ENCODE measurements at places on chromosomes 5 and 9.

- no peak for DNase-seq
Observed at GRCh38 chr5:1068895-1069719, 42.8 kb downstream of the SLC12A7 start.

DNA sequence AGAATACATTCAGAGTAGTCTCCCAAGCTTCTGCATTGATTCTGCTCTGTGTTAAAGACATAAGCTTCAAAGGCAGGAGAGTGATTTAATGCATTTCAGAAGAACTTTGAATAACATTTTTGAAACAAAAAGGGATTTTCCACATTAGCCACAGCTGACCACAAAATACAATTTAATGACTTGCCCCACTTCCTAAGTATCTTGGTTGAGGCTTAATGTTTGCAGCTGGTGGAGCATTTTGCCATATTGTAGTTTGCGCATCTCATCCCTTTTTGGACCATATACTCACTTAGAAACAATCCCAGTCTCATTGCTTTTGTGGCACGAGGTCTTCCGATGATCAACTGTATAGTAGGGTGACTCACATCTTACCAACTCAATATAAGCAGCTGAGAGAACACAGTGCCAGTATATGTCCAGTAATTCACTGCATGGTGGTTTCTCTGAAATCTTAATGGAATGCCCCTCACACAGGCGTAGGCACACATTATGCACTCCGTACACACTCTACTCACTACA lies 455.8 kb upstream of the PTGER4 start:
- DNase-seq = peak; percentile 77

DNA sequence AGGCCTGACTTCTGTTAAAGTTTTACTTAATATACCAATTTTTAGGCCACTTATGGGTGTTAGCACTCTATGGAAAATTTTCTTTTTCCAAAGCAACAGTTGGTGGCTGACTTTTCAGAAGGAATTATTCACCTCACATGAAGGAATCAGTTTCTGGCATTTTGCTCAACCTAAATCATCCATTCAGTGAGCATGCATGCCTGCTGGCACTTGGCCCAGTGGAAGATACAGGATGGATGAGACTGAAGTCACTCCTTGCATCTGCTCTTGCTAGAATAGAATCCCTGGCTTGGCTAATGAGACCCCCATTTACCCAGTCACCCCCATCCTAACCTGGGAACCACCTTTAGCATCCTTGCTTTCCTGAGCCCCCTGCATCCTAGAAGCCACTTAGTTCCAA lies 131.7 kb downstream of the WDR41 start:
- DNase-seq = no peak

GRCh38 chr9:97572196-97572891 lies 60.8 kb downstream of the TSTD2 start:
- no peak for DNase-seq

GRCh38 chr9:12860998-12861397 lies 86.2 kb downstream of the LURAP1L start:
- DNase-seq = no peak

GRCh38 chr9:85639675-85640186 lies 102.0 kb downstream of the AGTPBP1 start:
- DNase-seq = no peak

DNA sequence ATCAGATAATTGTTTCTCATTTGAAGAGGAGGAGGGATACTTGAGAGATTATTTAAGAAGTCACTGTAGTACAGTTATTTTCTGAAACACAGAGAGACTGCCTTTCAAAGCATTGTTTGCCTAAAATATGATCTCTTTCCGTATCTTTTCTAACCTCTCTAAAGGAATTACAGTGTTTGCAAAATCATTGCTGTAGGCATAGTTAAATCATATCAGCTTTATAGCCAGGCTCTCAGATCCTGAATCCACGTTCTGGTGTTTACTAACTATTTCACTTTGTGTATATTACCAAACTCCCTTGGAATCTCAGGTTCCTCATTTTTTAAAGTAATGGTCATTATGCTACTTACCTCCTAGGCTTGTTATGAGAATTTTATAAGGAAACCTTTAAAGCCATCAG lies 1151.6 kb upstream of the CDH9 start:
- no peak for DNase-seq

- no peak for DNase-seq
Observed at GRCh38 chr5:68964679-68965078, 129.1 kb upstream of the SLC30A5 start.

- no peak for DNase-seq
Observed at GRCh38 chr5:59725392-59725767, 168.1 kb downstream of the PDE4D start.

GRCh38 chr5:102531506-102531905 lies 32.7 kb upstream of the SLCO6A1 start:
- DNase-seq = no peak

GRCh38 chr5:146732962-146733361 lies 145.6 kb downstream of the PPP2R2B start:
- no peak for DNase-seq

DNA sequence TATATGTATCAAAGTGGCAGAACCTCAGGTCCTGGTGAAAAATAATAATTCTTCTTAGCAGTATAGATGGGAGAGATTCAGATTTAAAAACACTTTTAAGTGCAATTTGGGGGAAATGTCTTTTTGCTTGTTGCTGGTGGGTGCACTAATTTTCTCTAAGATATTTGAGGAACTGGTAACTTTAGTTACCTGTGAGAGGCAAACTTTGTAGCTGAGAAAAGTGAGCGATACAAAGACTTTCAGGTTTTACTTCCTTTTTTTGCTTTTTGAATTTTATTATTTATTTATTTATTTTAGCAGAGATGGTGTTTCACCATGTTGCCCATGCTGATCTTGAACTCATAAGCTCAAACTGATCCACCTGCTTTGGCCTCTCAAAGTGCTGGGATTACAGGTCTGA lies 303.1 kb upstream of the PTGER4 start:
- DNase-seq = no peak

DNA sequence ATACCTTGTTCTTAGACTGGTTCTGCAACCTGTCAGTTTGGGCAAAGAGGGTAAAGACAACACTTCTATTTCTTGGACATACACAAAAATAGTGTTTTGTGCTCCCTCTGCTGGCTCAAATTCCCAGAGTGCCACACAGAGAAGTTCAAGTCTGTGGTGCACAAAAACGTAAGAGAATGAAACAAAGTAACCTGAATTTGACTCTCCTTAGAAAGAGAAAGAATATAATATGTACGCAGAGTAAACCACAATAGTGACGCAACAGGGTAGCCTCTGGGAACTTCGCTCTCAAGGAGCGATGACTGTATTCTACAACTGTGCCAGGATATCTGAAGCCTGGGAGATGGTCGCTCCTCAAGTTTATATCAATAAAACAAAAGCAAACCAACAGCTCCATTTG lies 18.5 kb downstream of the DDX31 start:
- peak; percentile 89 for DNase-seq

GRCh38 chr5:149162401-149163084 lies 21.2 kb downstream of the ABLIM3 start:
- no peak for DNase-seq

- no peak for DNase-seq
Observed at GRCh38 chr5:132444841-132445639, 45.5 kb downstream of the IRF1 start.

DNA sequence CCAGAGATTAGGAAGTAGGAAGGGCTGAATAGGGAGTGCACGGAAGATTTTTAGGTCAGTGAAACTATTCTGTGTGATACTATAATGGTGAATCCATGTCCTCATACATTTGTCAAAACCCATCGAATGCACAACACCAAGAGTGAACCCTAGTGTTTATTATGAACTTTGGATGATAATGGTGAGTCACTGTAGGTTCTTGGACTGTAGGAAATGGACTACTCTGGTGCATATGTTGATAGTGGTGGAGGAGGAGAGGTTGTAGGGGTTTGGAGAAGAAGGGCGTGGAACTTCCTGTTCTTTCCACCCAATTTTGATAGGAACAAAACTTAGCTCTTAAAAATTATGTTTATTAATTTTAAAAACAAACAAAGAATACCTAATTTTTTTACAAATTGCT lies 14.3 kb downstream of the CTSL start:
- no peak for DNase-seq

- DNase-seq = no peak
Observed at GRCh38 chr5:41738710-41739354, 131.4 kb downstream of the OXCT1 start.
